GM12892 (cell line): ENCODE measurements at places on chromosomes 4 and X.

DNA sequence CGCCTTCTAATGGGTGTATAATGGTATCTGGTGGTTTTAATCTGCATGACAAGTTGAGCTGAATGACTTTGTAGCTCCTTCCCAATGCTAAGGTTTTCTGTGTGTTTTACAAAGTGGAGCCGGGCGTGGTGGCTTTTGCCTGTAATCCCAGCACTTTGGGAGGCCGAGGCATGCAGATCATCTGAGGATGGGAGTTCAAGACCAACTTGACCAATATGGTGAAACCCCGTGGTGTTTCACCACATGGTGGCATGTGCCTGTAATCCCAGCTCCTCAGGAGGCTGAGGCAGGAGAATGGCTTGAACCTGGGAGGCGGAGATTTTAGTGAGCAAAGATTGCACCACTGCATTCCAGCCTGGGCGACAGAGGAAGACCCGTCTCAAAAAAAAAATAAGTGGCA, 28.9 kb downstream of the ARFIP1 start:
- no peak for DNase-seq

DNA sequence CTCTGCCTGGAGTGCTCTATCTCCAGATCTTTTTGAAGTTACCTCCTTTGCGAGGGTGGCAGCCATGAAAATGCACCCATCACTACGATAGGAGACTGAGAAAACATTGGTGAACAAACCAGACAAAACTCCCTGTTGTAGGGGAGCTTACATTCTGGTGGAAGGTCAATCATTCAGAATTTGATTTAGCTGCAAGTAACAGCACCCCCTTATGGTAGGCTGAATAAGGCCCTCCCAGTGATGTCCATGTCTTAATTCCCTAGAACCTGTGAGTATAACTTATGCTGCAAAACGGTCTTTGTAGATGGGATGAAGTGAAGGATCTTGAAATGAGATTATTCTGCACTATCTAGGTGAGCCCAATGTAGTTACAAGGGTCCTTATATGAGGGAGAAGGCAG, 5.6 kb upstream of the TEC start:
- DNase-seq = no peak

GRCh38 chrX:149825424-149825823, 43.7 kb downstream of the MAGEA9 start:
- DNase-seq = no peak

- no peak for DNase-seq
Observed at GRCh38 chr4:187603093-187604025, 392.2 kb upstream of the ZFP42 start.

DNA sequence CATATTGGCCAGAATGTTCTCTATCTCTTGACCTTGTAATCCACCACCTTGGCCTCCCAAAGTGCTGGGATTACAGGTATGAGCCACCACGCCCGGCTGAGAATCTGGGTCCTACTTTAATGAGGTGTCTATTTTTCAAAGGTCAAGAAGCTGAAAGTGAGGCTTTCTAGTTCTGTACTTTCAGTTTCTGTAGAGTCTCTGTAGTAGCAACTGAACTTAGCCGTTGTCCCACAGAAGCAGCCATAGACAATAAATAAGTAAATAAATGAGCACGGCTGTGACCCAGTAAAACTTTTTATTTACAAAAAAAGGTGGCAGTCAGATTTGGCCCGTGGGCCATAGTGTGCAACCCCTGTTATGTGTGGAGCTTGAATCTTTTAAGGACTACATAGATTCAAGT, 92.0 kb downstream of the FNIP2 start:
- DNase-seq = no peak

GRCh38 chrX:153595387-153595786, 3.6 kb downstream of the CCNQ start:
- no peak for DNase-seq

DNA sequence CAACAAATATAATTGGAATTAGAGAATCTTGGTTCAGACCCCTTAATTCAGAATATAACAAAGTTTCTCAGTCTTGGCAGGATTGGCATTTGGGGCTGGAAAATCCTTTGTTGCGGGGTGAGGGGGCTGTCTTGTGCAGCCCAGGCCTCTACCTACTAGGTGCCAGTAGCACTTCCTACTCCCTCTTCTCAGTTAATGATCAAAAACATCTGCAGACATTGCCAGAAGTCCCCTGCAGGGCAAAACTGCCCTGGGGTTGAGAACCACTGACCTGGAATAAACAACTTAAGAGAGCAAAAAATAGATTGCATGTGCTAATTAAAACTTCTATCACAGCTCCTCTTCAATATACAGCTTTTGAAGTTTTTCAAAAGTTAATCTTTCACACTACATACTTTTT, 36.7 kb upstream of the CXorf38 start:
- no peak for DNase-seq

GRCh38 chr4:76752861-76753501, 145.0 kb downstream of the SOWAHB start:
- no peak for DNase-seq

GRCh38 chr4:185110375-185110823, 32.7 kb upstream of the SLC25A4 start:
- DNase-seq = no peak

DNA sequence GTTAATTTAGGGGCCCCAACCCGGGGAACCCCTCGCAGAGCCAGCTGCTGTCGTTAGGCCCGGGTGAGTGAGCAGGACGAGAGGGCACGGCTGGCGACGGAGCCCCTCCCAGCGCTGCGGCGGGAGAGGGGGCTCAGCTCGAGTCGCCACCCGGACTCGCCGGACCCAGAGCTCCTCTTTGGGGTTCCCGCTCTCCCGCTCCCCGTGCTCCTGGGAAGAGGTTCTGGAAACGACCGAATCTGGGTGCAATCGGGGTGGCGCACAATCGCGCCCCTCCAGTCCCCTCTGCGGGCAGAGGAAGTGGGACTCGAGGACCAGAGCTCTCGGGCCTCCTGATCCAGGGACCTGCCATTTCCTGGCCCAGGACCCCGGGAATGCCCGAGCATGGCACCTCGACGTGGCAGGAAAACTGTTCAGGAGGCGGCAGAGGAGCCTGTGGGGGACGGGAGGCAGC, 37.3 kb upstream of the ARAF start:
- DNase-seq = no peak

- DNase-seq = no peak
Observed at GRCh38 chrX:23656684-23657083, 10.6 kb upstream of the PRDX4 start.

DNA sequence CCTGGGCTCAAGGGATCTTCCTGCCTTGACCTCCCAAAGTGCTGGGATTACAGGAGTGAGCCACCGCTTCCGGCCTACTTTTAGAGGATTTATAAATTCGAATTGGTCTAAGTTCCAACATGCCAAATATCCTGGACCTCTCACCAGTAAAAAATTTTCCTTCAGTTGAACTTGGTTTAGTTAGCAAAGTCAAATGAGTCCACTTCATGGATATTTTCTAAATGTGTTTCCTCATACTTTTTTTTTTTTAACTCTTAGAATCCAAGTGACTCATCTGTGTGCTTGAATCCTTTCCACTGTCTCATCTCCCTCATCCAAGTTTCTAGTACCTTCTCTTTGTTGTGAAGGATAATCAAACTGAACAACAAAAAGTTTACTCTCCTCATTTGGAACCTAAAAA, 49.7 kb downstream of the RBM47 start:
- no peak for DNase-seq

DNA sequence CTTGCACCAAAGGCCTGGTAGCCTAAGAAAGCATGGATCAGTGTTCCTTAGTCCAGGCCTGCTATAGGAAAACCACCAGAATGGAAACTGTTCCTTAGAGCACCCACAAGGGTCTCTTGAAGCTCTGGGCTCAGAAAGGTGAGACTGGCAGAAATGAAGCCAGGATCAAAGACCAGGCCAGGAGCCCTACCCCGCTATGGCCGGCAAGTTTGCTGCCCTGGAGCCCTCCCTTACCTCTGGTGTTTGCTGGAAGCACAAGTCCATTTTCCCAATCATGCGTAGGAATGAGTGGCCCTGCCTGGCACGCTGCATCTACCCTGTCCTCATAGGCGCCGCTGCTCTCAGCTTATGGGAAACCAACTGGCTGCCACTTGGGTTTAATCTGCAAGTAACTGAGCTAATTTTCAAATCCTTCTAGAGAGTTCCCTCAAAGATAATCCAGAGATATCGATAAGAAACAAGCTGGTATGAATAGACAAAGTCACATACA, 37.4 kb downstream of the BCOR start:
- DNase-seq = no peak

DNA sequence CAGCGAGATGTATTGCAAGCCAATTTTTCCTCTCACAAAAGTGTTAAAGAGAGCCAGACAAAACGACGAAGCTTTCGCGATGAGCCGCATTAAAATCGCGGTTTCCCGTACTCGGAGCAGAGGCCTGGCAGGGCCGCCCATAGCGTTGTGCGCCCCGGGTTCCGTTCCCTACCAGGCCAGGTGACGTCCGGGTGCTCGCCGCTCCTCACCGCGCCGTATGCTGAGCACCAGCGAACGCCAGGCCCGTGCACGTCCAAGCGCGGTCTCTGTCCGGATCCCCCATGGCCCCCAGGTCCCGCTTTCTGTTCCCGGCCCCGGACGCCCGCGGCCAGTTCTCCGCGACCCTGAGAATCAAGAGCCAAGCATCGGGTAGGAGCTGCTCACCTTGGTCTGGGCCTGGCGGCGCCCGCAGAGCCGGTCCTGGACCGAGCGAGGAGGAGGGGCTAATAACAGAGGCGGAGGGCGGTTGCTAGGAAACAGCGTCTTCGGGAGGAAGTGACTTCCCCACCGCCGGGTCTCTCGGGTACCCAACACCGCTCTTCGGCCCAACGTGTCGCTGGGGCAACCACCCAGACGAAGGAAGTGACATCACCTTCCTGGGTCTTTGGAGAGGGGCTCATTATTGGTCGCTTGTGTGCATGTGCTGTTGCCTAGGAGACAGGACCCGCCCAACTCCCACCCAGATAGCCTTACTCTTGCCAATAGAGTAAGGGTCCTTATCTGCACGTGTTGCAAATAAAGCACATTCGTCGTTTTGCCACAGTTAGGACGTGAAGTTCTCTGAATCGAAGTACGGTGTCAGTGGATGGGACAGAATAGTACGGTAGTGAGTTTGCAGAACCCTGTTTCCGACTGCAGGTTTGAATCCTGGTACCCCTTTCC, at the start of gene MAP9:
Gene MAP9 (minus strand): TSS at position 579 of the 882 bp plus-strand sequence. CDS start 1,115 bp downstream, outside the sequence.
- DNase-seq = peak; percentile 68

DNA sequence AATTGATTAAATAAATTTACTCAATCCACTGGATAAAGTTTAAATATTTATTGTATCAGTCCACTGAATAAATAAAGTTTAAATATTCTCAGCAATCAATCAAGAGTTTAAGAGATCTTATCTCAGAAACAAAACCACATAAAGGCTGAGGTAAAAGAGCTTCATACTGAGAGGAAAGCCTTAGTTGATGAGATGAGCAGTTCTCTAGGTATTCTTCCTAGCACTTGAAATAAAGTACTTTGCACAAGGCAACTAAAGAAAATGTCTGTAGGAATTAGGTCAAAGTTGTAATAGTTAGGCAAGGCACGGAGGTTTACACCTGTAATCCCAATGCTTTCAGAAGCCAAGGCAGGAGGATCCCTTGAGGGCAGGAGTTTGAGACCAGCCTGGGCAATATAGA, 63.5 kb downstream of the UCHL1 start:
- no peak for DNase-seq

DNA sequence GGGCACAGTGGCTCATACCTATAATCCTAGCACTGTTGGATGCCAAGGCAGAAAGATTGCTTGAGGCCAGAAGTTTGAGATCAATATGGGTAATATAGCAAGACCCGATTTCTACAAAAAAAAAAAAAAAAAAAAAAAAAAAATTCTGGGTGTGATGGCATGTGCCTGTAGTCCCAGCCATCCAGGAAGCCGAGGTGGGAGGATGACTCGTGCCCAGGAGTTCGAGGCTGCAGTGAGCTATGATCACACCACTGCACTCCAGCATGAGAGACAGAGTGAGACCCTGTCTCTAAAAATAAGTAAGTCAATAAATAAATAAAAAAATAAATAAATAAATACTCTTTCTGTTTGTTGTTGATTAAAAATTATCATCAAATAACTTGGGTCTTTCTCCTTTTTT, 62.4 kb upstream of the BMPR1B start:
- DNase-seq = no peak

DNA sequence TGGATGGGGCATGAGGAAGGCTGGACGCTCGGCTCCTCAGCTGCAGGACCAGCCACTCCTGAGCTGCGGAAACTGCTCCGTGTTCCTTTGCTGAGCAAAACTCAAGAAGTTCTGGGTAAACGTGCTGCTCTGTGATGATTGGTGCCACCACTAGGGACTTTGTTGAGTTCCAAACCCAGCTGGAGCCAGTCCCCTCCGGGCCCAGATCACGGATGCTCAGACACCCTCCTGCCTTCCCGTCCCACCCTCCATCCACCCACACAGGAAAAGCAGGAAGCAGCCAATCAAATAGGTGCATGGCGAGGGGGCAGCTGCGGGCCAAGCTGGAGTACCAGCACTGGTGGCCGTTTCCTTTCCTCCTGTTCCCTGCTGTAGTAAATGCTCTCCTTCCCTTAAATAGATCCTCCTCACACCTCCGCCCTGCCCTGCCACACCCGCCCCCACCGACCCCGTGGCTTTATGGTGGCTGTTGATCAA, 68.0 kb downstream of the ADRA2C start:
- DNase-seq = no peak

DNA sequence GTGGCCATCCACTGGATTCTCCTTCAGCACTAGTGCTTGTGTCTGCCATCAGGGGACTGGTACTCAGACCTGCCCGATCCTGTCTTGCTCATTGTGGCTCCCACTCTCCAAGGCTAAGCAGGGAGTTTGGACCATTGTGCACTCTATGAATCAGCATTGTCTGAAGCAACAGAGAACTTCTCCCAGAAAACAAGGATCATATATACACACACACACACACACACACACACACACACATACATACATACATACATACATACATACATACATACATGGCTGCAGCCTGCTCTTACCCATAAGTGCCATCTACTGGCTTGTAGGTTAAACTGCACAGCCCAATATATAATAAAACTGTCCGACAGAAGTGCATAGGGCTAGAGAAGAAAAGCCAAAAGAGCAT, 345.3 kb upstream of the LCORL start:
- DNase-seq = no peak

DNA sequence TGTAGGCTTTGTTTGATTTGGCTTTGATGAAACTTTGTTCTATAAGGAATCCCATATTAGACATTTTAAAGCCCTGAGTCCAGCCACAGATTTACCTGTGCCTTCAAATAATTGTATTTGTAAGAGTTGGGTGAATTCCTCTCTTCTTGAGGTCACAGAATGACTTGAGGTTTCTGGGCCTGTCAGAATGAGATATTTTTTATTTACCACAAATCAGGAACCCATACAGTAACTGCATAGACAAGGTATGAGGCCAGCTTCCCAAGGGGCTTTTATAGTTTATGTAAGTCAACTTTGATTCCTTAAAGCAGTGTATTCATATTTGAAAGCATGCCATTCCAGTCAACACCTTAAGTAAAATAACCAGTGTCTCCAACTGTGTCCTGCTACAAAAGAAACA, 29.1 kb upstream of the CXCL3 start:
- no peak for DNase-seq

- peak; percentile 49 for DNase-seq
Observed at GRCh38 chrX:63754860-63755579, 30.0 kb downstream of the ARHGEF9 start.
